ENCODE measurements at places on chromosomes 6 and 20. TPM values are rescaled to one million over a fixed set of nuclear protein-coding genes. Genes with fewer than 3 reads are reported as not detected.

- no peak overlapping the region for H3K27ac ChIP-seq
- H3K4me1 ChIP-seq: no peaks in the 10 kb centered on the region
- no peaks in the 10 kb centered on the region for H3K36me3 ChIP-seq
- H3K27me3 ChIP-seq: no peaks in the 10 kb centered on the region
Observed at GRCh38 chr6:128532136-128532535, 11.7 kb upstream of the PTPRK start.

DNA sequence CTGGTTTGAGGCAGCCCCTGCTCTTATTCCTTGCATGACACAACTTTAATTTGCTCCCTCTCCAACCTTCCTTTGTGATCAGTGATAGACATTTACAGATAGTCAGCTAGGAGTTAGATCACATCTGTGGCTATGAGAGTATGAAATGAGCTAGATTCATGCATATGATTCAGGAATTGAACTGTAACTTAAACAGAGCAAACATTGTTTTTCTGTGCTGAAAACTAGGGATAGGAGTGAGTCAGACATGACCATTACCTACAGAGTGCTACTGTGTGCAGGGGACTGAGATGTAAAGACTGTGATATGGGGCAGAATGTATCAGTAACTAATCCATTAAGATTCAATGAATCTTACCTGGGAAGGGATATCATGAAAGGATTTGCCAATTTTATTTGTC is 279.4 kb upstream of the SPTLC3 start:
- H3K4me3 ChIP-seq: no peak overlapping the region
- no peaks in the 10 kb centered on the region for H3K27me3 ChIP-seq
- no peaks in the 10 kb centered on the region for H3K36me3 ChIP-seq
- DNase-seq: no peak

GRCh38 chr6:17599877-17600526 is at the start of gene FAM8A1:
FAM8A1 (plus strand) TSS chr6:17600302; CDS start chr6:17600410, 108 bp downstream.
- no peaks in the 10 kb centered on the region for H3K27me3 ChIP-seq
- peak within 1 kb of the TSS; percentile 98 for H3K27ac ChIP-seq
- peak; percentile 95 for DNase-seq
- no peaks in the 10 kb centered on the region for H3K36me3 ChIP-seq

DNA sequence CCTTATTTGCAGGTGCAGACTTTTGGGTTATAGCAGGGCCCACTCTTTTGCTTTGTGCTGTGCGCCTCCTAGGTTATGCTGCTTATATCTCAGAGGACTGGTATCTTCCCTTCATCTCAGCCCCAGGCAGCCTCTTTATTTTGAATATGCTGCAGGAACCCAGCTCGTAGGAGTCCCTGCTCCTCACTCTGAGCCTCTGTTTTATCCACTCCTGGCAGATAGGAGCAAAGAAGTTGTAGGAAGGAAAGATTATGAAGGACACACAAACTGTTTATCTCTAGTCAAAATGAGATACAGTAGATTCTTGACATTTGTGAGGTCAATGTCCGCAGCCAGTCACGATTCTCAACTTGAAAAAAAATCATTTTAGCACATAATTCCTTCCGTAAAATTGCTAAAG is 15.6 kb downstream of the L3MBTL3 start:
- no peaks in the 10 kb centered on the region for H3K36me3 ChIP-seq

GRCh38 chr6:39493174-39493573 is 170.7 kb upstream of the KCNK16 start:
- no peaks in the 10 kb centered on the region for H3K36me3 ChIP-seq
- no peak overlapping the region for H3K4me3 ChIP-seq
- no peaks in the 10 kb centered on the region for H3K4me1 ChIP-seq
- H3K27ac ChIP-seq: no peak overlapping the region
- H3K27me3 ChIP-seq: no peaks in the 10 kb centered on the region

DNA sequence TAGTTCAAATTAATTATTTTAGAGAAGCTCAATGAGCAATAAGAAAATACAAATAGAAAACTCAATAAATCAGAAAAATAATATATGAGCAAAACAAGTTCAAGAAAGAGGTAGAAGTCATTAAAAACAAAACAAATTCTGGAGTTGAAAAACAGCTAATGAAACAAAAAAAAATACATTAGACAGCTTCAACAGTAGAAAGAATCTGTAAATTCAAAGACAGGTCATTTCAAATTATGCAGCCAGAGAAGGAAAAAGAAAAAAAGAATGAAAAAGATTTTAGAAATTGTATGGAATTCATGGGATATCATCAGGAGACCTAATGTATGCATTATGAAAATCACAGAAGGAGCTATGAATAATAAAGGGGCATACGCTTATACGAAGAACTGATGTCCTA is 795.3 kb upstream of the ADGRB3 start:
- DNase-seq: no peak
- H3K36me3 ChIP-seq: no peaks in the 10 kb centered on the region
- H3K27me3 ChIP-seq: no peaks in the 10 kb centered on the region

DNA sequence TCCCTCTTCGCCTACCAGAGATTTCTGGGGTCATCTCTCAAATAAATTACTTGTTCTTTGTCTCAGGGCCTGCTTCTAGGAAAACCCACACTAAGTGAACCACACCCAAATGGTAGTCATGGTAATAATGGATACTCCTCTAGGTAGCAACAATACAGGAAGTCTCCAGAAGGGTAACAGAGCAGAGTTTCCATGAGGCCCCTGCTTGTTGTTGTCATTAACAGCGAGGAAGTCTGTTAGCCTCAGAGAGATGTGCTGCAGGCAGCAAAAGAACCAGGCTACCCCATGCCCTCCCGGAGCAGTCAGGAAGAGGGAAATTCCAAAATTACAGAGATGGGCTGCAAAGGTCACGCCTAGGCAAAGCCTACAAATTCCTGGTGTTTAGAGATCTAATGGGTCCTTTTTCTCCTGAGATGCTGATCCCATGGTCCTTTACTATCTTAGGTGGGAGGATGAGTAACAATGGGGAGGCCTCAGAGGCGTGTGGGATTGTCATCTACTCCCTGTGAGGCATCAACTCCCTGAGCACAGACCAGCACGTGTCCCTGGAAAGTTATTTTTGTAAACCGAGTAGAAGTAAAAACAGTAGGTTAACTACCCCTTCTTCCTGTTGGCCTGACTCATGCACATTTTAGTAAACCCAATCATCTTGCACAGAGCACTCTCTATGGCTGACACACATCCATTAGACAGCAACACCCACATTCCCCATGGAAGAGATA is 10.1 kb downstream of the ISM1 start:
- no peak overlapping the region for H3K4me3 ChIP-seq
- no peaks in the 10 kb centered on the region for H3K27me3 ChIP-seq
- H3K36me3 ChIP-seq: no peaks in the 10 kb centered on the region
- no peaks in the 10 kb centered on the region for H3K4me1 ChIP-seq
- no peak for DNase-seq
- no peak overlapping the region for H3K27ac ChIP-seq

DNA sequence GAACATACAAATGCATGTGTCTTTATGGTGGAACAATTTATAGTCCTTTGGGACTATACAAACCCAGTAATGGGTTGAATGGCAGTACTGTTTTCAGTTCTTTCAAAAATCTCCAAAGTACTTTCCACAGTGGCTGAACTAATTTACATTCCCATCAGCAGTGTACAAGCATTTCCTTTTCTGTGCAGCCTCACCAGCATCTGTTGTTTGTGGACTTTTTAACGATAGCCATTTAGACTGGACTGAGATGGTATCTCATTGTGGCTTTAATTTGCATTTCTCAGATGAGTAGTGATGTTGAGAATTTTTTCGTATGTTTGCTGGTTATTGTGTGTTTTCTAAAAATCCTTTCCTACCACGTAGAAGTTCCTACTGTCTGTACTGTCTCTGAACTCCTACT is 327.2 kb upstream of the ZFP64 start:
- H3K4me3 ChIP-seq: no peak overlapping the region
- no peaks in the 10 kb centered on the region for H3K4me1 ChIP-seq
- no peak for DNase-seq
- H3K27ac ChIP-seq: no peak overlapping the region
- no peaks in the 10 kb centered on the region for H3K36me3 ChIP-seq

- H3K4me1 ChIP-seq: no peaks in the 10 kb centered on the region
- no peak overlapping the region for H3K4me3 ChIP-seq
- no peak overlapping the region for H3K27ac ChIP-seq
- no peak for DNase-seq
Observed at GRCh38 chr6:76506808-76507207, 434.3 kb upstream of the IMPG1 start.

DNA sequence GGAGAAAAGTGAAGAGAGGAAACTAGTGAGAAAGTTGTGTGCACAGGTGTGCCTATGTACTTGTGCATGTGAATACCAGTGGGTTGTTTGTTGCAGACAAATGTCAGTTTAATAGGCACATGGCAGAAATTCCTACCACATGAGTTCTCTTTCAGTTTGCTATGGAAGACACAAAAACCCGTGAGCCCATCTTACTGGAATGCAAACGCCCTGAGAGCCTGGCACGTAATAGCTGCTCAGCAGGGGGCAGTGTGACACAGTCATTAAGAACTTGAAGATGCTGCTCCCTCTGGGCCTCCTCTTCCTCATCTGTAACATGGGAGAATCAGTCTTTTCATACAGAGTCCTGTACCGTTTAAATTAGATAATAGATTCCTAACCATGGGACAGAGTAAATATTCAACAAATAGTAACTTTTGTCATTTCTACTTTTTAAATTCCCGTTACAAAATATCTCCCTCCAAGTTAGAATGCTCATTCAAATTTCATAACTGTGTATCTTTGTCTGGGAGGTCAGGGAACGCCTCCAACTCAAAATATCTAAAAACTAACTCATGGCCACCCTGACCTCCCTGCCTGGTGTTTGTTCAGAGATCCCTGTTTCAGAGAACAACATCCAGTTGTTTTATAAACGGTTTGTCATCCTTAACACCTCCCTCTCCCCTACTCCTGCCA is 802.9 kb downstream of the MAFB start:
- no peaks in the 10 kb centered on the region for H3K36me3 ChIP-seq
- H3K27me3 ChIP-seq: no peaks in the 10 kb centered on the region
- no peak overlapping the region for H3K4me3 ChIP-seq
- no peak overlapping the region for H3K27ac ChIP-seq

- DNase-seq: no peak
- no peak overlapping the region for H3K4me3 ChIP-seq
- H3K36me3 ChIP-seq: no peaks in the 10 kb centered on the region
- no peaks in the 10 kb centered on the region for H3K4me1 ChIP-seq
- H3K27ac ChIP-seq: no peak overlapping the region
Observed at GRCh38 chr6:122804962-122805485, 16.0 kb downstream of the SMPDL3A start.

DNA sequence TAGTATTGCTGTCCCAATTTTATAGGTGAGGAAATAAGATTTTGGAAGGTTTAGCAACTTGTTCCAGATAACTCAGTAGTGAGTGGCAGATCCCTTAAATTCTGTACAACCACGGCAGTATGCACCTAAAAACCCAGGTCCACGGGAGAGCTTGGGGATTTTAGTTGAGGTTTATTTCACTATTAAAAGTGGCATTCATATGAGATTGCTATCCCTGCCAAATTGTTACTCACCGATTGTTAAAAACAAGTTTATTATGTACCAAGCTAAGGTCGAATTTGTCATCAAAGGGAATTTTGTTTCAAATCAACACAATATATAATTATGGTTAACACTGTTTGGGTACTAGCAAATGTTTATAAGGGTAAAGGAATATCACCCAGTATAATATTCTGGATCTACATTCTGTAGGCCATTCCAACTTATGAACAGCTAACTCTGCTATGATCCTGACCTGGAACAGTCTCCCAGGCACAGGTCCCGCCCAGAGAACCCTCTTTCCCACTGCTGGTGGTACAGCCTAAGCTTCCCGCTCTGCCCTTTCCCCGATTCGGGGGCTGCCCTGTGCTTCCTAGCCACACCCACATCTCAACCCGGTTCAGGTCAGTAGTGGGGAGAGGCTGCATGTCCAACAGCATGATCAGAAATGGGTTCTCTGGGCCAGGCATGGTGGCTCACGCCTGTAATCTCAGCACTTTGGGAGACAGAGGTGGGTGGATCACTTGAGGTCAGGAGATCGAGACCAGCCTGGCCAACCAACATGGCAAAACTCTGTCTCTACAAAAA is 24.9 kb downstream of the GPLD1 start:
- no peak for DNase-seq
- H3K36me3 ChIP-seq: no peaks in the 10 kb centered on the region
- H3K27ac ChIP-seq: no peak overlapping the region
- H3K4me3 ChIP-seq: no peak overlapping the region
- no peaks in the 10 kb centered on the region for H3K27me3 ChIP-seq
- H3K4me1 ChIP-seq: no peaks in the 10 kb centered on the region

- no peak for DNase-seq
- H3K4me1 ChIP-seq: peaks cover 2% of the 10 kb centered on the region
- no peak overlapping the region for H3K4me3 ChIP-seq
- no peak overlapping the region for H3K27ac ChIP-seq
- no peaks in the 10 kb centered on the region for H3K27me3 ChIP-seq
Observed at GRCh38 chr6:41691426-41692079, 43.9 kb downstream of the TFEB start.

- no peak overlapping the region for H3K27ac ChIP-seq
- DNase-seq: no peak
- no peak overlapping the region for H3K4me3 ChIP-seq
- H3K36me3 ChIP-seq: no peaks in the 10 kb centered on the region
- H3K4me1 ChIP-seq: peaks cover 30% of the 10 kb centered on the region
- H3K27me3 ChIP-seq: no peaks in the 10 kb centered on the region
Observed at GRCh38 chr6:158039571-158040050, 57.9 kb downstream of the SYNJ2 start.

- H3K27me3 ChIP-seq: no peaks in the 10 kb centered on the region
- no peak for DNase-seq
- no peak overlapping the region for H3K27ac ChIP-seq
- no peaks in the 10 kb centered on the region for H3K4me1 ChIP-seq
- no peak overlapping the region for H3K4me3 ChIP-seq
Observed at GRCh38 chr6:38155144-38155543, 335.6 kb downstream of the ZFAND3 start.

DNA sequence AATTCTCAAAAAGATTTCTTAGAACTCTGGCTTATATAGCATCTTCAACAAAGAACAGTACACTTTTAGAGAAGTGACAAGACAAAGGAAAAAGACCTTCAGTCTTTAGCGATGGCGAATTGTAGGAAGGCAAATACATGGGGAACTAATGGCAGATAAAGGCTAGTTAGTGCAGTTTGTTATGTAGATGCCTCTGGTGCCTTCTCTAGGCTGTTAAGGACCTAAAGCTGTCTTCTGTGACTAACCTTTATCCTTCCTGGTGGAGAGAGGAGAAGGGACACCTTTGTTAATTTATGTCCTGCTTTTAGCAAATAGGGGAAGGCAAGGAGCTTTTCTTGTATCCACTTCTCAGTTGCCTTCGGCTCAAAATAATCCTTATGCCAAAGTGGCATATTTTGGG is 7.2 kb downstream of the ANKRD6 start:
- H3K27ac ChIP-seq: no peak overlapping the region
- H3K4me3 ChIP-seq: no peak overlapping the region
- DNase-seq: no peak
- no peaks in the 10 kb centered on the region for H3K27me3 ChIP-seq
- no peaks in the 10 kb centered on the region for H3K4me1 ChIP-seq
- no peaks in the 10 kb centered on the region for H3K36me3 ChIP-seq

GRCh38 chr20:11976966-11977365 is 59.3 kb downstream of the BTBD3 start:
- no peaks in the 10 kb centered on the region for H3K4me1 ChIP-seq
- H3K36me3 ChIP-seq: no peaks in the 10 kb centered on the region
- no peak overlapping the region for H3K4me3 ChIP-seq

GRCh38 chr6:3449750-3450305 is 7.0 kb downstream of the SLC22A23 start:
- H3K4me3 ChIP-seq: no peak overlapping the region
- DNase-seq: no peak
- H3K27me3 ChIP-seq: no peaks in the 10 kb centered on the region
- H3K27ac ChIP-seq: no peak overlapping the region

BNIP5 gene
- 0.34 TPM for total RNA-seq

TP53TG5 gene
- total RNA-seq: not detected

SLC2A10 gene
- total RNA-seq: 49.8 TPM

PROKR2 gene
- total RNA-seq: not detected

CTCFL gene
- 10.8 TPM for total RNA-seq

CFB gene
- total RNA-seq: 32.1 TPM

RIMS1 gene
- total RNA-seq: 9.7 TPM

PLA2G7 gene
- total RNA-seq: 38.2 TPM

PRL gene
- total RNA-seq: not detected

TSBP1 gene
- 0.45 TPM for total RNA-seq

Data from prostate gland (tissue), 2 donors.